ENCODE measurements at places on chromosomes 5 and 9. TPM values are rescaled to one million over a fixed set of nuclear protein-coding genes. Genes with fewer than 3 reads are reported as not detected.

The SAXO1 gene
- total RNA-seq, result not detected

The RNF208 gene
- 79.7 TPM for total RNA-seq

The ENTREP1 gene
- 38.0 TPM for total RNA-seq

The C5orf52 gene
- total RNA-seq, result not detected

The SLC45A2 gene
- total RNA-seq, result 0.70 TPM
